AG04450 (cell line): ENCODE measurements at places on chromosomes 7 and 10.

DNA sequence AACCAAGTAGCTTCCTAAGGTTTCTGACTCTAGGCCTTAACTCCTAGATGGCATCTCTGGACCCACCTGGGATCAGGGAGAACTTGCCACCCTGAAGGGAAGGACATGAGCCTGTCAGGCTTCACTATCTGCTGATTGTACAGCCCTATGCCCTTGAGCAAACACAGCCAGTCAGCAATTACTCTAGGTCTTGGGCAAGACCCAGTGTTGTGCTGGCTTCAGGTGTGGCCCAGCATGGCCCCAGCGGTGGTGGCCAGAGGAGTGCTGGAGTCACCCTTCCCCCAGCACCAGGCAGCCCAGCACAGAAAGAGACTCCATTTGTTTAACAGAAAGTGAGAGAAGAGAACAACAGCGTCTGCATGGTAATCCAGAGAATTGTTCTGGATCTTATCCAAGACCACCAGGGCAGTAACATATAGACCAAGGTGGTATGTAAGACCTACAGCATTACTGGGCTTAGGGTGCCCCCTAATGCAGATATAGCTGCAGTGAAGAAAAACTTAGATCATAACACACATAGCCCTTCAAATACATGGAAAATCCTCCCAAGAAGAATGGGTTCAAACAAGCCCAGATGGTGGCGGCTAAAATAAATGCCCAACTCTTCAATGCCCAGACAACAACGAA, 207.7 kb downstream of the MAGI2 start:
- DNase-seq, result no peak

DNA sequence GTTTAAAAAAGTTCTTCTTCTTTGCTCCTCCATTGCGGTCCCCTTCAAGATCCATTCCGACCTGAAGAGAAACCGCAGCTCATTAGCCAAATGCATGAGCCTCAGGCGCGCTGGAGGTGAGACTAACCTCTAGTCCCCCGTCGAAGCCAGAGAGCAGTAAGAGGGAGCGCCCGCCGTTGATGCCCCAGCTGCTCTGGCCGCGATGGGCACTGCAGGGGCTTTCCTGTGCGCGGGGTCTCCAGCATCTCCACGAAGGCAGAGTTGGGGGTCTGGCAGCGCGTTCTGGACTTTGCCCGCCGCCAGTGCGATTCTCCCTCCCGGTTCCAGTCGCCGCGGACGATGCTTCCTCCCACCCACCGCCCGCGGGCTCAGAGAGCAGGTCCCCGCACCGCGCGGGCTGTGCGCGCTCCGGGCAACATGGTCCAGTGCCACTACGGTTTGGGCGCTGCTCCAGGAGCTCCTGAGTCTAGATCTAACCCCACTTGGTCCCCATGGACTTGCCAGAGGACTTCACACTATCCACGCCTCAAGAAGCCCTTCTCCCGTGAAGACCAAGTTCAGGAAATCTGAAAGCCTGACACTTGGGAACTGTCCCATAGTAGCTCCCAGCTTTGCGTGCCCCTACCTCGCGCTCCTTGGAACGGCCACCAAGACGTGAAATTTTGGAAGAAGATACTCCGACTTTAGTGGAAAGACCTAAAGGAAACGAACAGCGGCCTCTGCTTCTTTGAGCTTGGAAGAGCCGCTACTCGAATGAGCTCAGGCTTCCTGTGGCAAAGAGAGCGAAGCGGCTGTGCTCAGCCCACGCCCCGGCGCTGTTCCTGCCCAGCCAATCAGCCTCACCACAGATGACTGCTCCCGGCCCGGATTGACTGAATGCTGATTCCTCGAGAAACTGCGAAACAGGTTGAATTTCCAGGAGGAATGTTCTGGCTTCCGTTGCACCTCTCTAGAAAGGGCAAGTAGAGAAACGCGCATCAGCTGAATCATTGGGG, at the start of gene ABCB1:
TSS of gene ABCB1 (minus strand) at position 755 of the 995 bp plus-strand sequence. CDS start at position 55, 700 bp downstream.
- no peak for DNase-seq

- DNase-seq, result no peak
These were observed 26.8 kb upstream of the CDK14 start for GRCh38 chr7:90569368-90569767.

GRCh38 chr10:60427148-60427547, 37.5 kb upstream of the ANK3 start:
- DNase-seq, result no peak

DNA sequence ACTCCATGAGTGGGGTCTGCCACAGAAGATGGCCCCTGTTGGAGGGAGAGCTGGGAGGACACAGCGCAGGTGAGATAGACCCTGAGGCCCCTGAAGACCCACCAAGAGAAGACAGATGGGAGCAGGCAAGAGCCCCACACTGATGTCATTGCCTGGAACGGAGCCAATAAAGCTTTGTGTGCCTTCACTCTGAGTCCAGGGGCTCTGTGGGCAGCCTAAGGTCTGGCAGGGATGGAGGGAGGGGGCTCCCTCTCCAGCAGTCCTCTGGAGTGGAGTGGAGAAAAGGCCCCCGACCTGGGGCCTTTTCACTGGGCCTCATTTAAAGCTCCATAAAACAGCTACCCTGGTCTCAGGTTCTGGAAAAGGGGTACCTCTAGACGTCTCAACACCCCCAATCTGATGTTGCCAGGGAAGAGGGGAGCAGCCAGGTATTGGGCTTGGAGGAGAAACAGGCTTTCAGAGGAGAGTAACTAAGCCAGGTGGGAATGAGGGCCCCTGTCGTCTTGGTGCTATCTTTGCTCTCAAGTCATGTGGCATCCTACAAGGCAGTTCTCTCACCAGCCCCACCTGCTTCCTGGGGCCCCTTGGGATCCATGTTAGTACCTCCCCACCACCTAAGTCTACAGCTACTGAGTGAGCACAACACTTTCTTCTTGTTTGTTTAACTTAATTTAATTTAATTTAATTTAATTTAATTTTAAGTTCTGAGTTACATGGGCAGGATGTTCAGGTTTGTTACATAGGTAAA, 1.4 kb downstream of the C10orf62 start:
- no peak for DNase-seq

- no peak for DNase-seq
These were observed 10.6 kb upstream of the TSPAN14 start for GRCh38 chr10:80443531-80443974.

DNA sequence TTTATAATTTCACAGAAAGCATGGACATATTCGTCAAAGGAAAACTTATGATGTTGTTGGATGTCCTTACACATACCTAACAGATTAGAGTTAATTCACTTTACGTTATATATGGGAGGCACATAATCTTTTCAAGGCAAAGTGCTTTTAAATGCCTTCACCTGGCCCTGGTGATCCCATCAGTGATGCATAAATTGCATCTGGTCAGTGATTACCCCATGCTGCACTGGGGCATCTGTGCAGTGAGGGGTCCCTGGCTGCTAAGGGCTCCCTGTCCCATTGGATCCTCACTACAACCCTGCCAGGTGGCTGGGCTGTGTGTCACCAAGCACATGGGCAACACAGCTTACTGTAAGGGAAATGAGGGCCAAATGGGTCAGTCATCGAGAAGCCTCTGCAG, 441.1 kb downstream of the RPS24 start:
- DNase-seq, result no peak

DNA sequence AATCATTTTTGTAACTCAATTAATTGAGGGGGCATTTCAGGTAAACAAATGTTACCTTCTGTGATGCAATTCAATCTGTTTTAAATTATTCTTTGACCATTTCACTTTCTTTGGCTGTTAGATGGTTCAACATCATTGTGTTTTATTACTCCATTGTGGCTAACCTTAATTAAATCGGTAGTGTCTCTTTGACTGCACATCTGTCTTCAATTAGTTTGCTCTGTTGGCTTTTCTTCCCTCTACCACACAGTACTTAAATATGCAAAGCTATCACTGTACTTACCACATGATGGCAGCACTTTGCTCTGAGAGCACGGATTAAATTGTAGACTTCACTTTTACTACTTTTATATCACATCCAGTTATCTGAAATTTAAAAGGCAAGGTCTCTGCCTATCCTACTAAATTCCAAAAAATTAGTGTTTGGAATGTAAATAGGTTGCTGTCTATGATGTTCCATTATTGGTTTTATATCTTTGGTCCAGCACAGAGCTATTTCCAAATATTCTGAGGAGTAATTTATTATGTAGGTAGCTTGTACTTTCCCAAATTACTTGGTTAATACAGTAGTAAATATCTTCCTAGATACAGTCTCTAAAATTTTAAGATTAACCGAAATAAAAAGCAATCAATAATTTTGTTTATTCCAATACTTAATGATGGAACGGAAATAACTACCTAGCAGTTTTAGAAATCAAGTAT, 352.0 kb downstream of the PCLO start:
- peak; percentile 62 for DNase-seq

GRCh38 chr7:33581236-33581635, 324.1 kb upstream of the BMPER start:
- DNase-seq, result no peak

GRCh38 chr10:43114743-43115611, 23.3 kb upstream of the CSGALNACT2 start:
- DNase-seq, result no peak

- DNase-seq, result no peak
These were observed 551.0 kb upstream of the FOXK1 start for GRCh38 chr7:4131063-4131462.

DNA sequence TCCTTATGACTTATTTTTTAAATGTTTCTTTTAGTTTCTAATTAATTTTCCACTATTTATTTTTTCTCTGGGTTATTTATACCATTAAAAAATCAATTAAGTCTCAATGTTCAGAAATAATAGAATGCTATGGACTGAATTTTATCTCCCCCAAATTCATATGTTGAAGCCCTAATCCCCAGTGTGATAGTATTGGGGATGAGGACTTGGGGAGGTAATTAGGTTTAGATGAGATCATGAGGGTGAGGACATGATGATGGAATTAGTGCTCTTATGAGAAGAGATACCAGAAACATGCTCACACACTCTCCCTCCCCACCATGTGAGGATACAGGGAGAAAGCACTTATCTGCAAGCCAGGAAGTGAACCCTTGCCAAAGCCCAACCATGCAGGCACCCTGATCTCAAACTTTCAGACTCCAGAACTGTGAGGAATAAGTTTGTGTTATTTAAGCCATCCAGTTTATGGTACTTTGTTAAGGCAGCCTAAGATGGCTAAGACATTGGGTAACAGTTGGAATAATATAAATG, 202.6 kb downstream of the MDFIC start:
- no peak for DNase-seq

DNA sequence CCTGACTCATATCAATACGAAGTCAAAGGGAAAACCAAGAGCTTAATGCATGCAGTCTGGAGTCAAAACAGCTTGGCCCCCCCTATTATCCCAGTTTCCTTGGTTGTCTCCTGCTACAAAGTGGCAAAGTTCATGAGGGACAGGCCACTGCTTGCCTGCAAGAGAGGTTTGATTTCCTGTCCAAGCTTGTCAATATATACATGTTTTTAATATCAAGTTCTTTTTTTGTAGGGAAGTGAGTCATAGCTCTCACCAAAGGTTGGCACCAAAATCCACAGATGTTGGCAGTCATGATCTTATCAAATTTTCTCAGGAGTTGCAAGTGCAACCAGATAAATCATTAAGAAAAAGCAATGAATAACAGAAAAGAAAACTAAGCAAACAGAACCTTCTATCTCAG, 176.8 kb downstream of the COBL start:
- no peak for DNase-seq

DNA sequence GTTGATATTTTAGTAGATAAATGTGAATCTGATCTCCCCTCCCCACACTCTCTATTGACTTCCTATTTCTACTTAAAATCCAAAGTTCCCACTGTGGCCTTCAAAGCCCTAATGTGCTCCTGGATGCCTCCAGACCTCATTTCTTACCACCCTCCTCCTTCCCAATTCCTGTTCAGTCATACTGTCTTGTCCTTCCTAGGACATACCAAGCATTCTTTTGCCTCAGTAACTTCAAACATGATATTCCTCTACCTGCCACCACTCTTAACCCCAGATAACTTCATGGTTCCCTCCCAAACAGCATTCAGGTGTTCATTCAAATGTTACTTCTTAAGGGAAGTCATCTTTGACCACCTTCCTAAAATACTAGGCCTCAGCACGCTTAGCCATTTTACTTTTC, 34.2 kb upstream of the FAM221A start:
- DNase-seq, result no peak

DNA sequence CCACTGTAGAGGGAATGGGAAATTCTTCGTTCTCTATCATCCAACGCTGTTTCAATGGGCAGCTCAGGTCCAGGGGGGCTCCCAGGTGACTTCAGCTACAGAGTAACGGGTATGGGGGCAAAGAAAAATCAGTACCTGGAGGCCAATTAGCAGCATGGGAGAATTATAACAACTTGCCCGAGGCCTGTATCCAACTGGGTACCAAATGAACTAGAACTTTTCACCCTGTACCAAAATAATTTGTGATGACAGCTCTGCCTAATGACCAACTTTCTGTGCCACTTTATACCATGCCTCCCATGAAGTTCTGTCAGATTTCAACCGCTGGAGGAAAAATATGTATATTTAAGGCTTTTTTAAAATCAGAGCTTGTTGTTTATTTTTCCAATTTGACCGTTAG, 467.1 kb downstream of the PARD3 start:
- DNase-seq, result no peak

DNA sequence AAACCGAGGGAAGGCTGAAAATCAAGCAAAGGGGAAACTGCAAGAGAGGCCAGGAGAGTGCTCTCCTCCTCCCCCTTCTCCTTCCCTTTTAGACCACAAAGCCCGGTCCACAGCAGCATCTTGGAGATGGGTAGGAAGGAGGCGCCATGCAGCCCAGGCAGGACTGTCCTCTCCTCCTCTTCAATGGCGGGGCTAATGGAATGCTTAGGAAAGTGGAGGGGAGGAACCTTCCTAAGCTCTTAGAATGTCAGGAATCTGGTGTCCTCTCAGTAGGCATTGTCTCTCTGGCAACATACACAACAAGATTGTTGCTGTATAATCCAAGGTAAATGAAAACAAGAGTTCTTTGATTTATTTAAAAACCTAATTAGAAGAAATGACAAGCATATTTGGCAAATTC, 185.1 kb downstream of the DGKI start:
- no peak for DNase-seq

DNA sequence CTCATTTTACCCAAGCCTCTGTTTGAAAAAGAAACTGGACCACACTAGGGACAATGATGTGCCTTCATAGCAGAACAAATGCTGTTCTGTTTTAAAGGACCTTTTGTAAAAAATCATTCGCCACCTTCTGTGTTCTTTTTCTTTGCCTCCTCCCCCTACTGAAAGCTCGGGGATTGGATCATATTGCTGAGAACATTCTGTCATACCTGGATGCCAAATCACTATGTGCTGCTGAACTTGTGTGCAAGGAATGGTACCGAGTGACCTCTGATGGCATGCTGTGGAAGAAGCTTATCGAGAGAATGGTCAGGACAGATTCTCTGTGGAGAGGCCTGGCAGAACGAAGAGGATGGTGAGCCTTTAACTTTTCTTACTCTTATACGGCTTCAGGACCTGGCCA, 62.2 kb downstream of the POLL start:
- no peak for DNase-seq

- DNase-seq, result no peak
These were observed 28.7 kb upstream of the ARHGAP22 start for GRCh38 chr10:48633381-48634197.

DNA sequence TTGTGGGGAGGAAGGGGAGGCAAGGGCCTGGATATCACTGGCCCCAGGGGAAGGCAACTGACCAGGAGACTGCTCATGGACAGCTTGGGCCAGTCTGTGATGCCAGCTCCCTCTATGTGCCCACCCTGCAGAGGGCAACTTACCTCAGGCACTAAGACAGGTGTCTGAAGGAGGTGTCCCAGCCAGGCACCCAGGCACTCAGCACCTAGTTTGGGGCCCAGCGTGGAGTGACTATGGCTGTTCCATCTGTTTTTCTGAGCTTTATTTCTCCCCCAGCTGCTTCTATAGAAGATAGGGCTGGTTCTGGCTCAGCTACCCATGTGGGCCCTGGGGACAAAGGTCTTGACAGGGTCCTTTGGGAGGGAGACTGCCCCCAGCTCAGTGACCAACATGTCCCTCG, 150.6 kb upstream of the PCBD1 start:
- no peak for DNase-seq
